Stimulated activated CD8-positive, alpha-beta memory T cell treated with anti-CD3 and anti-CD28 coated beads, Interleukin-2, amount 100 ng/mL, for 1 hour (primary cell): ENCODE measurements at places on chromosomes 11 and 22.

DNA sequence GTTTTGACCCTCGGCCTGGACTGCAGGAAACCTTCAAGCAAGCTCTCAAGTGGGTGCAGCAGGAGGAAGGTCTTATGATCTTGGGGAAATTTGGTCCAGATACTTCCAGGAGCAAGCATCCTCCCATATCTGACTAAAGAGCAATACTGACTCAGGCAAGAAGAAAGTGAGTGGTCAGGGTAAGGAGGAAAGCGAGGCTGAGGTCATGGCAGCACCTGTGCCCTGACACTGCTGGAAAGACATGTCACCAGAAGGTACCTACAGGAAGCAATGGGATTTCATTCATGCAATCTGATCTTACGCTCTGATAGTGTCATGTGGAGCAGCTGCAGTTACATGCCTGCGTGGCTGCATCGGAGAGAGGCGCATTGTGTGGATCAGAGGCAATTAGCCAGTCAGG lies 6.5 kb upstream of the TOP3B start:
- DNase-seq = no peak

- DNase-seq = no peak
Observed at GRCh38 chr11:83816572-83817187, 530.5 kb upstream of the CCDC90B start.

GRCh38 chr22:47793304-47794101 lies 1031.1 kb downstream of the TBC1D22A start:
- DNase-seq = no peak

DNA sequence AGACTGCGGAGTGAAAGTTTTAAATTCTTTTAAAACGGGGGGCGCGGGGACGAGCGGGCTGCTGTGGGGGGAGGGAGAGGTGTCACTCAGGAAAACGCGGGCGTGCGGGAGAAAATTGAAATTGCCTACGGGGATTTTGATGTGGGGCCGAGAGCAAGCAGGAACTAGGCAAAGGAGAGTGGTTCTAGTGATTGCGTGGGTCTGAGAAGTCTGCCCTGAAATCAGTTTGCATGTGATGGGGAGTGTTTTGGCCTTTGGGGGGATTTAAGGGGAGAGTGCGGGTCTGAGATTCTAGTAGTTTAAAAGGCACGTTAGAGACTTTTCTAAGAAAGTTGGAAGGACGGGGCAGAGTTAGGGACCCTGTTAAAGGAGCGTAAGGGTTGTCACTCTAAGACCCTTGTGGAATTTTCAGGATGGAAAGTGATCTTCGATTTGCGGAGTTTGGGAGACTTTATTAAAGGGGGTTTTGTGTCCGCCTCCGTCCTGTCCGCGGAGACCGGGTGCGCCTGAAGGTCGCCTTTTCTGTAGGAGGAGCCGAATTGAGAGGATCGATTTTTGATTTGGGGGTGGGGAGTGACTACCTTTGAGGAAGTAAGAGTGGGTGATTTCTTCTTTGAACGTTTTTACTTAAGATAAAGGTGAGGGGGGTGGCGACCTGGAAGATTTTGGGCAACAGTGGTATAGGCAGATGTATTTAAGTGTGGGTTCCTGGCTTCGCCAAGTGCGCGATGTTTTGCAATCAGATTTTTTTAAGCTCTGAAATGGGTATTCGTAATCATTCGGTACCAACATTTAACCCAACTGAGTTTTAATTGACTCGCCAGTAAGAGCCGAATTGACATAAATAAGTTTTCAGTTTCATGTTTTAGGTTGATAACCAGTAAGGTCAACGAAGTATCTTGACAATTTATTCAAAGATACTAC lies 1.1 kb downstream of the EED start:
- DNase-seq = no peak

DNA sequence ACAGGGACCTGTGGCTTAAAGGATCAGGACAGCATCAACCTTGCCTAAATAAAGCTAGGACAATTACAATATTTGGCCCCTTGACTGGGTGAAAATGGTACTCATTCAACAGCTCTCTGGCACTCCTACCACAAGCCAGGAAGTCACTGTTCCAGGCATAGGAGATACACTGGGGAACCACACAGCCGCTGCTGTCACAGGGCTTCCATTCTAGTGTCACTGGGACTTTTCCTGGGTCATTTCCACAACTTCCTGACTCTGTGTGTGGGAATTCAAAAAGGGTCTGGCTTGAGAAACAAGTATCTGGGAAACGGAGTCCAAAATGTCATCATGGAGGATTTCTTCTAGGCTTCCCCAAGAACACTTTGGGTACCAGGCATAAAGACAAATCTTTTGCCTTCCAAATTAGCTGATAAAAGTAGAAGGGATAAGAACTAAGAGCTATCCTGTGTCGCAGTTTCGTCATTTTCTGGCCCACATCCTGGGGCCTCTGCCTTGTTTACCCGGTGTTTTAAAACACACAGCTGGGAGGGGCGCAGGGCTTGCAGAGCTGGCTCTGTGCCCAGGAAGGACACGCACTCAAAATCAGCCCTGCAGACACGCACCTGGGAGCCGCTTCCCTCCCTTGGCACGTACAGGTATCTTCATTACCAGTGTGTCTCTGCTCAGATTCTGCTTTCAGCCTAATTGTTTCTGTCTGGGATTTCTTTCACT lies 38.0 kb downstream of the TMEM45B start:
- DNase-seq = peak; percentile 3

DNA sequence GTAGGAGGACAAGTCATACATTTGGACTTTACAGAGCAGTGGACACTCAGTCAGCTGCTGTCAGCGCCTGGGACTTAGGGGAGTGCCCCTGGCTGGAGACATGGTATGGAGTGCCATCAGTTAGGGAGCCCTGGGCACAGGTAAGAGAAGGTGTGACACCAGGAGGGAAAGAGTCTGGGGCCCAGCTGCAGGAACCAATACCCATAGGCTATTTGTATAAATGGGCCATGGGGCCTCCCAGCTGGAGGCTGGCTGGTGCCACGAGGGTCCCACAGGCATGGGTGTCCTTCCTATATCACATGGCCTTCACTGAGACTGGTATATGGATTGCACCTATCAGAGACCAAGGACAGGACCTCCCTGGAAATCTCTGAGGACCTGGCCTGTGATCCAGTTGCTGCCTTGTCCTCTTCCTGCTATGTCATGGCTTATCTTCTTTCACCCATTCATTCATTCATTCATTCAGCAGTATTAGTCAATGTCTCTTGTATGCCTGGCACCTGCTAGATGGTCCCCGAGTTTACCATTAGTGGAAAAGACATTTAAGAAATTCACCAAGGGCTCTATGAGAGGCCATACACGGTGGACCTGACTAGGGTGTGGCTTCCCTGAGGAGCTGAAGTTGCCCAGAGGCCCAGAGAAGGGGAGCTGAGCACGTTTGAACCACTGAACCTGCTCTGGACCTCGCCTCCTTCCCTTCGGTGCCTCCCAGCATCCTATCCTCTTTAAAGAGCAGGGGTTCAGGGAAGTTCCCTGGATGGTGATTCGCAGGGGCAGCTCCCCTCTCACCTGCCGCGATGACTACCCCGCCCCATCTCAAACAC lies 850 bp upstream of the MIF start:
- DNase-seq = no peak

DNA sequence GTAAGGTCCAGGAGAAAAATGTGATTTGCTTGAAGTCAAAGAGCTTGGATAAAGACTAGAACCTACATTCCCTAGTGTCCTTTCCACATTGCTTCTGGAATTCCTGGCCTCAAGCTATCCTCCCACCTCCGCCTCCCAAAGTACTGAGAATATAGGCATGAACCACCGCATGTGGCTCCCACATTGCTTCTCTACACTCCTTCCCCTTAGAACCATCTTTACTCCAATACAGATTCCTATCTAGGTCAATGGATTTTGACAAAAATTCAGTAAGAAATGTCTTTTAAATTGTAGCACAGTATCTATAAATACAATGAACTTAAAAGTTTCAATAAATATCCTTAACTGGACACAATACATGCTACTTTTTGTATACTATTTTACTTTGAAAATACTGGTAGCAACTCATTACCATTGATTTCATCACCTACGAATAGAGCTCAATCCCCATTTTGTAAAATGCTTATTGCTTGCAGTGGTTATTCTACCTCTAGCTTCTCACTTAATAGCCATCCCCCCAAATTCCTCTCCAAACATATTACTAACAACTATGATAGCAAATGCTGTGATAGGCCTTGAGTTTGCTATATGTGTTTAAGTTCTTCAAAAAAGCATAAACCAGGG lies 53.4 kb downstream of the GAB2 start:
- no peak for DNase-seq

- DNase-seq = no peak
Observed at GRCh38 chr11:10893714-10894151, 35.9 kb upstream of the ZBED5 start.

DNA sequence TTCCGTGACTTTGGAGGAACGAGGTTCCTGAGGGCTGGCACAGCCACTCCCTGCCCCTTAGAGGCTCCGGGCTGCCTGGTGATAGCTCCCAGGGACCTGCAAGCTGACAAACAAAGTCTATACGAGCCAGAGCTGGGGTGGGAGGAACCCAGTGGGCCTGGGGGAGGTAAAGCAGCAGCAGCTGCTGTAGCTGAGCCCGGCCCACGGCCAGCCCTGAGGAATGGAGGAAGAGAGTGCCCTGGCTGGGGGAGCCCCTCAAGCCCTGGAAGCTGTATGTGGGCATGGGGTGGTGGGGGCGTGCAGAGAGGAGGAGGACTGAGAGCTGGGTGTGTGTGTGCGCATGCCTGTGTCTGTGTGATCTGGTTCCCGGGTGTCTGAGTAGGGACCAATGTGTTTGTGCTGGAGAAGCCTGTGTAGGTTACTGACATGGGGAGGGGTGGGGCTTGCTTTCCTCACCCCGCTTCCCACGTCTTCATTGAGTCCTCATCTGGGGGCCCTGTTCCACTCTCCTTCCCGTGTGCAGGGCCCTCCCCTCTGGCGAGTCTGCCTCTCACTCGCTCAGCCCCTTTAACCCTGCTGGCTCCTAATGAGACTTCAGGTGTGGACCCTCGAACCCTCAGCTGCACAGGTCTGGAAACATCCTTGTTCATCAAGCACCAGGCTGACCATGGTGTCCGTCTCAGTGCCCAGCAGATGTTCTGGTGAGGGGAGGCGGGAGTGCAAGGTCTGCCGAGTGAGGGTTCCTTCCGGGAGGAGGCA lies 10.8 kb downstream of the ST3GAL4 start:
- DNase-seq = no peak

GRCh38 chr11:132445859-132446291 lies 1075.5 kb downstream of the NTM start:
- DNase-seq = no peak

DNA sequence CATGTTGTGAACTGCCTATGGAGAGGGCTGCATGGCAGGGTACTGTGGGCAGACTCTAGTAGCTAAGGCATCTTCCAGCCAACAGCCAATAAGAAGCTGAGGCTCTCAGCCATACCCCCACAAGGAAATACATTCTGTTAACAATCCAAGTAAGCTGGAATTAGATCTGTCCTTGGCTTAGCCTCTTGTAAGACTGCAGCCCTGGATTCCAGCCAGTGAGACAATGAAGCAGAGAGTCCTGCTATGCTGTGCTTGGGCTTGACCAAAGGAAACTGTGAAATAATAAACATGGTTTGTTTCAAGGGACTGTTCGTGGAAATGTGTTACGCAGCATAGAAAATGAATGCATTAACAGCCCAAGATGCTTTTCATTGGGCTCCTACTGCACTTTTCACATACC lies 1097.4 kb upstream of the CCDC90B start:
- no peak for DNase-seq

- no peak for DNase-seq
Observed at GRCh38 chr22:32583074-32583682, 108.6 kb downstream of the FBXO7 start.

GRCh38 chr11:119344291-119345010 lies 2.1 kb downstream of the MFRP start:
- no peak for DNase-seq
